ENCODE measurements at places on chromosomes 7 and 10.

DNA sequence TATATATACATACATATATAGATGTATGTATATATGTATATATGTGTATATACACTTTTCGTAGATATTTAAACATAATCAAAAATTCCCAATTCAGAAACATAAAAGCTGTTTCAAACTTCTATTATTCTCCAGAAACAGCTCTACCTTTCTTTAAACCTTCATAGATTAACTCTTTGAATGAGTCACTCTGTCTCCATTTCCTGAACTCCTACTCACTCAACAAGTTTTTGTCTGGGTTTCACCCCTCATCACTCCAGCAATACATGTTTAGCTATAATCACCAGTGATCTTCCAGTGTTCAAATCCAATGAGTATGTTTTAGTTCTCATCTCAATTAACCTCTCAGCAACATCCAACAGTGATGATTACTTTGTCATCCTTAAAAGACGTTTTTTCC is 9.6 kb downstream of the DGKB start:
- DNase-seq: no peak

GRCh38 chr10:13354783-13355182 is 6.7 kb upstream of the SEPHS1 start:
- DNase-seq: no peak

DNA sequence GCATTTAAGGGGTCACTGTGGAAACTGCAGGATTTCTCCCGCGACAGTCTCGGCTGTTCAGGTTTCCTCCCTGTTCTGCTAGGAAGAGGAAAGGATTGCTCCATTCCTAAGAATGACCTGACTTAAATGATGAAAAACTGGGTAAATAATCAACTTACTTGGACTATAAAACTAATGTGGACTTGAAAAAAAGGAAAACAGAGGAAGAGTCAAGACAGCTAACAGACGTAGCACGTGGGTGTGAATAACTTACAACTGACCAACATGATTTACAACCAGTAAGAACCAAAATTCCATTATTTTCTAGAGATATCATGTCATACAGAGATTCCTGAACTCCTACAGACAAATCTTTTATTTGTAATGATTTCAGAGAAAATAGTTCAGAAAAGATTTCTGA is 93.8 kb downstream of the ADAM12 start:
- DNase-seq: no peak

DNA sequence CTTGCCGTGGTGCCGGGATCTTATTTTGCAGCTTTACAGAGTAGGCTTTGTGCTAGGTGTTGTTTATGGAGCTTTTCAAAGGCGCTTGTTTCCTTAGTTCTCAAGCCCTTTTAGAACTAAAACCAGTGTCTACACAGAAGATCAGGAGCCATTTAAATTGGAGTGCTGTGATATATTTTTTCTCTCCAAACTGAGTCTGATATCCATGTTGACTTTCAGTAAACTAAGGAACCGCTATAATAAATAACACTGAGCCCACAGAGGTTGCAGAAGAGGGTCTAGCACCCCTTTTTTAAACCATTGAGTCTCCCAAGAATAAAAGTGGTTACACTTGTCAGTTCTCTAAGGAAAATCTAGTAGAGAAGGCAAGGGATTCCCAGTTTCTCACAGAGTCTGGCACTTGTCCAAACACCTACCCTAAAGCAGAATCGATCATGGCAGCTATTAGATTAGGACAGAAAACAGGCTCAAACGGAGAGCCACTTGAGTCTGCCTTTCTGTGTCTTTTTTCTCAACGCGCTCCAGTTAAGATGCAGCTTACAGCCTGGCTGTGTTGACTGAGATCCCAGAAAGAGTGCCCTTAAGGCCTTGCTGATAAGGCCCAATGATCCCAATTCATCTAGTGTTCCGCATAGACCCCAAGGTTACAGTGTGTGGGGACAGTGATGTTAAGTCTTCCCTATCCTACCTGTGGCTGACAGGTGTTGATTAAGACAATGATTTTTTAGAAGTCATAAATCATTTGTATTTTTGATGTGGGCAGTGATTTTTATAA is 804 bp downstream of the TMEM106B start:
- peak; percentile 40 for DNase-seq

GRCh38 chr7:31432836-31433340 is 81.0 kb upstream of the ITPRID1 start:
- DNase-seq: no peak

DNA sequence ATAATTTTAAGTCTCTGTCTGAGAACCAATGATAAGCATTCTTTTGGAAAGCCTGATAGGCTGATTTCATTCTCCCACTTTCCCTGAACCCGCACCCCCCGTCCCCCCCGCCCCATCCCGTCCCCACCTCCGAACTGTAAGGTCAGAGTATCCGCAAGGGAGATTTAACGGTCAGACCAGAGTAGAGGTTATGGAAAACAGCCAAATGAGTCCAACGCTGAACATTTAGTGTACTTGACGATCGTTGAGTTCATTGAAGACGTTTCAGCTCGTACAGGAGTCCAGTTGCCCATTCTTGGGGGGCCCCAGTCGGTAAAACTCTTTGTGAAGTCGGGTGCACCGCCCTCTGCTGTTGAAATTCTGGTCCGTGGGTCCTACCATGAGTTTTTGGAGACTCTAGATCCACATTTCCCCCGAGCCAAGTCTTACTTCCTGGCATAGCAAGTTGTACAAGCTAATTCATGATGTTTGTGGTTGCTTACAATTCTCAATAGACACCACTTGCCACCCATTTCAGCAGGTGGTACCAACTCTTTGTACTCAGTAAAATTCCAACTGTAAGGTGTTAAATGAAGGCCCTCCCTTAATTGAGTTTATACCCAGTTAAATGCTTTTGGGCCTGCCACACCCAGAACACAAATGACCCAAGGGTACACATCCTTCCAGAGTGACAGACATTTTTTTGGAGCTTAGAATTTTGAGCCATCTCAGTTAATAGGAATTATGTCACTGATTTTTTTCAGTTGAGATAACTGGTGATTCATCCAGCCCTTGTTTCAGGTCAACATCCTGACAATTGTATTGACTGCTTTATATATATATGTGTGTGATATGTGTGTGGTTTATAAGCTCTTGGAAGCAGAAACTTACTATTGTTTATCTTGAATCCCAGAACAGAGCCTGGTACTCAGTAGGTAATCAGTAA is 1.2 kb downstream of the MARCHF5 start:
- DNase-seq: peak; percentile 84

DNA sequence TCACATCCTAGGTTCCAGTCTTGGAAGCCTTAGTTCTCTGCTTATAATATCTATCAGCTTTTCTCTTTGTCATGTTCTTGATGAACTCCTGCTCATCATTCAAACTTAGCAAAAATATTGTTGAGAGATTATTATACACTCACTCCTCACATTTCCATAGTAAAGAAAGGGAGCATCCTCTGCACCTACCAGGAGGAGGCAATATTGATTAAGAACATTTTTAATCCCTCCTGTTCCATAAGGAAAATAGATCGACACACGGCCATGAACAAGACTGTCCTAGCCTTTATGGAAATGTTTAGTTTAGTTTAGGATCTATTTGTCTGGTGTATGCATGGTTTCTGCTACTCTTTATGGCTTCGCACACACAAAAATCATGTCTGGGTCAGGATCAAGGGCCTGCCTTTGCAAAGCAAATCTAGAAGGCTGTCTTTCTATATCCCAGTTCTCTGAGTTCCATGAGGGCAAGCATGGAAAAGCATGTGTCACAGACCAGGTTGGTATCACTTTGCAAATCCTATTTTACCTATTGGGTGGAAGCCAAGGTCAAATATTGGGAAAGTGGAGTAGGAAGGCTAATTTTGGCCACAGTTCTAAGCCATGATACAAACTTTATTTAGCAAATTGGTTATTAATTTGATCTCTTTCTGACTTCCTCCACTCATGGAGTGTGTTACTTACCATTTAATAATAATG is 164.4 kb downstream of the MDFIC start:
- no peak for DNase-seq

- no peak for DNase-seq
These were observed 10.6 kb downstream of the PDE6C start for GRCh38 chr10:93622942-93623341.

- no peak for DNase-seq
These were observed 315.1 kb downstream of the PCDH15 start for GRCh38 chr10:54485971-54486370.

GRCh38 chr7:115910541-115911164 is 119.9 kb downstream of the TFEC start:
- peak; percentile 81 for DNase-seq

DNA sequence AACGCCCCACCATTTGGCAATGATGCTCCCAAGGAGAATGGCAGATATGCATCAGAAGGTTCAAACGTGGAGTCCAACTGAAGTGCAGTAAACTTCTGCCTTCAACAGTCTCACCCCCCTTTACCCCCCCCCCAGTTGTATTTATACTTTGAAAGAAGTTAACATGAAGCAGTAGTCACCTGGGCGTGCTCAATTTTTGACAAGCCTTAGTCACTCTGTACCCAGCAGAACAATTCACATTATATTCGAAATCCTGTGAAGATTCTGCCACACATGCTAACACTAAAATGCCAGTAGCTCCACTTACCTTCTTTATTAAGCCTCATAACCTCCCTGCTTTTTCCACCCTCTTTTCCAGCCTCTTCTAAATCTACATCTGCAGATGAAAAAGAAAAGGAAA is 894 bp downstream of the ATXN7L1 start:
- DNase-seq: no peak

GRCh38 chr7:90879924-90880323 is 283.8 kb downstream of the CDK14 start:
- no peak for DNase-seq

DNA sequence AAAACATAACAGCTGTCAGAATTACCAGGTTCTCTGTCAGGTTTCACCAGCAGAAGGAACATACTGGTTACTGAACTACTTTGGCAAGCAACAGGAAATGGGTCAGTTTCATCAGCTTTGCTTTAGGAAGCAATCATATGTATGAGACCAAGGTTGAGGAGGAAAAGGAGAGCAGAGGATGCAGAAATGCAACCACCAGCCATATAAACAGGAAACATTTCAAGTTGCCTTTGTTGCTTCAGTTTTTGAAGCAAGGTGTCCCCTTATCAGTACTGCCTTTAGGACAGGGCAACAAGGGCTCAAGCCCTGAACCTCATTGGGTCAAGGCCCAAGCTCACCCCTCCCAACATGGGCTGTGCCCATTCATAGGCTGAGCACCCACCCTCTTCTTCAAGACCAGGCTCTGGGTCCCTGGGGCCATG is 10.2 kb downstream of the HIPK2 start:
- DNase-seq: peak; percentile 65

DNA sequence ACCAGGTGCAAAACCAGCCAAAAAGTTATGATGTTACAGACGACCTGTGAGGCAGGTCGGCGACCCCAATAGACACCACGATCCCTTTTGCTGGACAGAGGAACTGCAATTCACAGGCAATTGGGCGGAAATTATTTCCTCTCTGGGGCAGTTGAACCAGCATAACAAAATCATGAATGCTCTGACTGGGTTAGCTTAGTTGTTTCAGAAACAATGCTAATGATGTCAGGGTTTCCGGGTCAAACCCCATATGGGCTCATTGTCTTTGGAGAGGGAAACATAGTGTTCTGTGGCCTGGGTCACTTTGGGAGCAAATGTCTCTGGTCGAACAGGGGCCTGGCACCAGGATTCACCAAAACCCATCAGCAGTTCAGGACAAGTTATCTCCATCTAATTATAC is 669.1 kb upstream of the NRP1 start:
- no peak for DNase-seq

GRCh38 chr7:143381427-143382125 is 431 bp downstream of the ZYX start:
- peak; percentile 39 for DNase-seq

GRCh38 chr7:69597278-69598076 is 798 bp upstream of the AUTS2 start:
- DNase-seq: peak; percentile 81

DNA sequence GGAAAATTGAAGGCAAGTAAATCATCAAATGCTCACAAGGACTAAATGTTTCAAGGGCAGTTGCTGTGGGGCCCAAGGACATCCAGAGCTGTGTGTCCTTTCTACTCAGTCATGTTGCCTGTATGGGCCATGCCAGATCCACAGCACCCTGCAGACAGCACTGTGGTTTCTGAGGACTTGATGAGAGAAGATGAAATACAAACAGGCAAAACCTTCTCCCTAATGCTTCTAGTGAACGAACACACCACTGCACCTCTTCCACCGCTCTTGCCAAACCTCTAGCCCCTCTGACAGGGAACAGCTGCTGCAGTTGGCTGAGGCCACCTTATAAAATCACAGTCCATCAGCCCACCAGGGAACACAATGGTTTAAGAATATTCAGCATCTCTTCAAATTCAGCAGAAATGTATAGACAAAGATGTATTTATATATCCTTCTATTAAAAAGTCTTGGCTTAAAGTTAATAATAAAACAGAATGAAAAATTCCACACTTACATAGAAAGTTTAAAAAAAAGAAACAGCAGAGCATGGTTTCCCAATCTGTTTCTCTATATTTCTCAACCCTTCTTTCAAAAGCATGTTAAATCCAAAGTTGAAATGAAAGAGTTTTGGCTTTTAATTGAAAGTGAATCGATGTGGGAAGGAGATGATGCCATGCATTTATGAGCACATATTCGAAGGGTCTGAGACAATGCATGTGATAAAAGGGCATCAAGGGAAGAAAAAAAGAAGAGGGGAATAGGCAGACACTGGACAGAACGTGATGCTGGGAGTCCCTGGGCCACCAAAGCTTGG is 14.0 kb downstream of the CYP3A7 start:
- no peak for DNase-seq

- no peak for DNase-seq
These were observed 122.1 kb downstream of the PTN start for GRCh38 chr7:137221467-137221866.

- DNase-seq: peak; percentile 20
These were observed 46.0 kb downstream of the CNOT4 start for GRCh38 chr7:135463908-135464307.

- no peak for DNase-seq
These were observed 94.1 kb downstream of the CHST15 start for GRCh38 chr10:123999261-123999660.

- no peak for DNase-seq
These were observed 6.3 kb downstream of the LIPF start for GRCh38 chr10:88670497-88670896.

Measured in hematopoietic multipotent progenitor cell treated with erythropoietin and hydrocortisone succinate and interleukin-3 and kit ligand, for 4 days (in vitro differentiated cells).